Spinal cord (tissue), 10 donors: ENCODE measurements at places on chromosomes 5 and 9. TPM values are rescaled to one million over a fixed set of nuclear protein-coding genes. Genes with fewer than 3 reads are reported as not detected.

Gene HTR1A
- total RNA-seq = 3.2 TPM

Gene AQP3
- 0.50 TPM for total RNA-seq

Gene CNTNAP3B
- 22.4 TPM for total RNA-seq

Gene CDH18
- total RNA-seq = 90.3 TPM

Gene NR2F1-AS1
- total RNA-seq = 71.5 TPM

Gene EIF4EBP3
- total RNA-seq = 4.5 TPM

Gene CDH10
- 12.0 TPM for total RNA-seq

Gene RANBP6
- total RNA-seq = 73.5 TPM

Gene CIZ1
- 18.5 TPM for total RNA-seq

DNA sequence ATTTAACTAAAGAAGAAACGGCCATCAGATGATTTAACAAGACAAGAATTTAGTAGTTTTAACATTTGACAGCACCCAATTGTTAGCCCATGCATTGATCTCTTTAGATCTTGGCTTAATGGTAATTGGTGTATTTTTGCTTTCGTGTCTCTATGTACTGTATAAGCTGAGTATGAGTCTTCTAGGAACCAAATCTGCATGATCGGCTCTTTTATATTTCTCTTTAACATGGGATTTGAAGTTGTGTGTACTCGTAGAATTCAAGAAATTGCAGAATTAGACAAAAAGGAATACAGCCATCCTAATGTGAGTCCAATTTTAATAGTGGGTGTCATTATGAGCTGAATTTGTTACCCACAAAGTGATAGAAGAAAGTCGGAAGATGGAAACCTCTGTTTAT lies 438.9 kb upstream of the WWC1 start:
- no peak for DNase-seq

DNA sequence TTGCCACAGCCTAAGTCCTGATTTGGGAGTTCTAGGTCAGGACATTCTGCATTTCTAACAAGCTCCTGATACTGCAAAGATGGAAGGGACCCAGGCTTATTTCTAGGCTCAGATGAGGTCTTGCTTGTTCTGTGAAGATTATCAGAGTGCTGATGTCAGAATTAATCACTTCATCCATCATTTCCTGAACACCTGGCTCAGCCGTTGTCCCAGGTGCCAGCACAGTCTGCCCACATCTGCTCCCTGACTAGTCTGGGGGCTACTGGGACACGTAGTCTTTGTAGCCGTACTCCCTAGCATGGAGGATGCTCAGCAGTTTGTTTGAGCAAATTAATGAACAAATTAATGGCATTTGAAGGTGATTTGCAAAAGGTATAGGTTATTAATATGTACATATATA lies 17.9 kb upstream of the SPINK4 start:
- no peak for DNase-seq

DNA sequence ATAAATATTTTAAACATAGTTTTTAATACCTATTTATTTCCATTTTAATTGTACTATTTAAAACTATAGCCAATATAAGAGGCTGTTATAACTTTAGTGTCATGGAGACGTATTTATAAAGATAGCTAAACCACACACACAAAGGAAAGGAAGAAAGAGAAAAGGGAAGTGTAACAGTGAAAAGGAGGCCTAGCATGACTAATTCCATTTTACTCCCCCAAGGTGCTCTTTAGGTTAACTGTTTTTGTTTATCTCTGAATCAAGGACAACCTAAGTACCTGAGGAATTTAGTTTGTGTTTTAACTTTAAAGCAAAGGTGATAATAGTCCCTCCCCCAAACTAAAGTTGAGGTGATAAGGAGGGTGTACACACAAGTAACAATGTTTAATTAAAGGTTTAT lies 1188.9 kb upstream of the C9orf72 start:
- DNase-seq = no peak

DNA sequence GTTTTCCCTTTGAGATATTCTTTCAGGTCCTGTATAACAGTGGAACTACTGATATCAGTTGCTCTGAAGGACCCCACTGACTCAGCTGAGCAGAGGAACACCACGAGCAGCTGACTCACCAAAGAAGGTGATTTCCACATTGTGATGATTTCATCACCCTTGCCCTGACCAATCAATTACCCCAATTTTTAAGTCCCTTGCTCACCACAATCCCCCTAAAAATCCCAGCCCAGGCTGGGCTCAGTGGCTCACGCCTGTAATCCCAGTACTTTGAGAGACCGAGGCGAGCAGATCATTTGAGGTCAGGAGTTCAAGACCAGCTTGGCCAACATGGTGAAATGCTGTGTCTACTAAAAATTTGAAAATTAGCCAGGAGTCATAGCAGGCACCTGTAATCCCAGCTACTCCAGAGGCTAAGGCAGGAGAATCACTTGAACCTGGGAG lies 125.3 kb upstream of the ABCA1 start:
- DNase-seq = no peak

GRCh38 chr5:116640236-116640635 lies 65.6 kb upstream of the SEMA6A start:
- no peak for DNase-seq

DNA sequence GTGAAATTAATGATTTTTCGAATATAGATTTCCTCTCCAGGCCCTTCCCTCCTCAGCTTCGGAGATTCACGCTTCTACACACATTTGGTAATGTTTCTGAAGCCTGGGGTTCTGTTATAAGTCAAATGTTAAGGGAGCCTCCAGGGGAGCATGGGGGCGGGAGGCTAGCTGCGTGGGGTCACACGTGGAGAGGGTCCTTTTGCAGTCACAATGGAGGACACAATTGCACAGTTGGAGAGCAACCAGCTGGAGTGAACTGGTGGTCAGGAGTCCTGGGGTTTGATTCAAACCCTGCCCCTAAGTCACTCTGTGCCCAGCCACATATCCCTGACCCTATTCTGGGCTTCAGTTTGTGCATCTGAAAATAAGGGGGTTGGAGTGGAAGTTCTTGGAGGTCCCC lies 481.4 kb downstream of the CDK5RAP2 start:
- DNase-seq = no peak

- DNase-seq = no peak
Observed at GRCh38 chr9:74073897-74074296, 423.2 kb upstream of the RORB start.

DNA sequence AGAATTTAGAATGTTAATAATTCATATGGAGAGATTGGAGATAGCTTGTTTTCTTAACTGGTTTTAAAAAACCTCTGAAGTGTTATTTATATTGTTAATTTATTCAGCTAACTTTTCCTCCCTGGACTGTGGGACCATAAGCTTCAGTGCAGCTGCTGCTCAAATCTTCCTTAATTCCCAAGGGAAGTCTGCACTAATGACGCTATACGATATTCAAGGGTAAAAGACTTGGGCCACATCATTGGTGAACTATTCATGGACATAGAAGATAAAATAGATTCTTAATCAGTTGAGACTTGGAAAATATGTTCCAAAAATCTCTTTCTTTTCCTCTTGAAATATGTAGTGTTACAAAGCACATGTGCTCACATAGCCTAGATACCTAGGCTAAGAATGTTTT lies 31.1 kb upstream of the GAS1 start:
- no peak for DNase-seq

GRCh38 chr9:68847765-68848164 lies 142.7 kb downstream of the PIP5K1B start:
- no peak for DNase-seq

- DNase-seq = no peak
Observed at GRCh38 chr5:67405755-67406154, 209.2 kb upstream of the CD180 start.

DNA sequence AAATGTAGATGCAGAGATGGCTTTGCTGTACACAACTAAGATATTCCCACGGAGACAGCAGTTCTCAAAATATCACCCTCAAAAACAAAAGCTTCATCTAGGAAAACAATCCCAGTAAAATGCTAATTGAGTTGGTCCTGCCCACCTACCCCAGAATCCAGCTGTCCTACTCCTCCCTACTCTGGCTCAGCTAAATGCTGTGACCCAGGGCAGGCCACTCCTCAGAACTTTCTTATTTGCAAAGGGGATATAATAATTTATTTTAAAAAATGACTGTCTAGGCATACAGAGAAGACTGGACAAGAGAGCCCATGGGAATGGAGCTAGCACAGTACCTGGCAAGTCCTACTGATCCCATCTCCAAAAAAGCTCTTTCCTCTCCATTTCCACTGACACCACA lies 162.3 kb downstream of the CRB2 start:
- no peak for DNase-seq

GRCh38 chr9:119052339-119053030 lies 316.8 kb downstream of the BRINP1 start:
- no peak for DNase-seq

DNA sequence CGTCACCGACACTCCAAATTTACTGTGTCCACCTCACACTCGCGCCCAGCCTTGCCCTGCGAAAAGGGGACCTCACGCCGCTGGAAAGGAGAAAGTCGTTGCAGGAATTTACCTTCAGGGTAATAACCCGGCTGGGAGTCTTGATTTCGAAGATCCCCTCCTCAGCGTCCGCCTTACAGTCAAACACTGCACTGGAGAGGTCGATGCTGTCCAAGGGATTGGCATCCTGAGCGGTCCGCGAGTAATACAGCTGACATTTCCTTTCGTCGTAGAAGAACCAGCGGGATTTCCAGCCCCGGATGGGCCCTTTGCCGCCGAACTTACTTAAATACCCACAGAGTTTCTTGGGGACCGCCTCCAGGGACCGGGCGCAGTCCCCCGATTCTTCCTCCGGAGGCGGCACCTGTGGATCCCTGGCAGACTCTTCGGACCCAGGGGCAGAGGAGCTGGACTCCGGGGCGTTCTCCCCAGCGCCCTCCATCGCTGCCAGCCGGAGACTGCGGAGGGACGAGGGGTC lies 330 bp downstream of the TBC1D2 start:
- no peak for DNase-seq

DNA sequence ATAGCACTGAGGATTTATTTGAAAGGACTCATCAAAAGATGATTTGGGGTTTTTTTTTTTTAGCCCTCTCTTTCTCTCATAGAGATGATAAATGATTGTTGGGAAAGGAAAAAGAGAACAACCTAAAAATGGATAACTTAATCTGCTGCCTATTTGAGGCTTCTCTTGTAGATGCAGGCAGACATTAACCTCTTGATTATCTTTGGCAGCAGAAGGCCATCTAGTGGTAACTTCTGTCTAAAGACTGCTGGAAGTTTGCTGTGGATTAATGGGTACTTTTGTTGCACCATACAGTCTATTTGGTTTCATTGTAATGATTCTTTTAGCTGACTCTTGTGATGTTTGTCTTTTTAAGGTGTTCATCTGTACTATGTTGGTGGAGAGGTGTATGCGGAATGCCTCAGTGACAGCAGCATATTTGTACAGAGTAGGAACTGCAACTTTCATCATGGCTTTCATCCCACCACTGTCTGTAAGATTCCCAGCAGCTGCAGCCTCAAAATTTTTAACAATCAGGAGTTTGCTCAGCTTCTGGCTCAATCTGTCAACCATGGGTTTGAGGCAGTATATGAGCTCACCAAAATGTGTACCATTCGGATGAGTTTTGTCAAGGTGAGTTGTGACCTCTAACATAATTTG lies 18.8 kb downstream of the SMIM32 start:
- no peak for DNase-seq

- DNase-seq = no peak
Observed at GRCh38 chr5:180070756-180071530, 616 bp downstream of the RNF130 start.

DNA sequence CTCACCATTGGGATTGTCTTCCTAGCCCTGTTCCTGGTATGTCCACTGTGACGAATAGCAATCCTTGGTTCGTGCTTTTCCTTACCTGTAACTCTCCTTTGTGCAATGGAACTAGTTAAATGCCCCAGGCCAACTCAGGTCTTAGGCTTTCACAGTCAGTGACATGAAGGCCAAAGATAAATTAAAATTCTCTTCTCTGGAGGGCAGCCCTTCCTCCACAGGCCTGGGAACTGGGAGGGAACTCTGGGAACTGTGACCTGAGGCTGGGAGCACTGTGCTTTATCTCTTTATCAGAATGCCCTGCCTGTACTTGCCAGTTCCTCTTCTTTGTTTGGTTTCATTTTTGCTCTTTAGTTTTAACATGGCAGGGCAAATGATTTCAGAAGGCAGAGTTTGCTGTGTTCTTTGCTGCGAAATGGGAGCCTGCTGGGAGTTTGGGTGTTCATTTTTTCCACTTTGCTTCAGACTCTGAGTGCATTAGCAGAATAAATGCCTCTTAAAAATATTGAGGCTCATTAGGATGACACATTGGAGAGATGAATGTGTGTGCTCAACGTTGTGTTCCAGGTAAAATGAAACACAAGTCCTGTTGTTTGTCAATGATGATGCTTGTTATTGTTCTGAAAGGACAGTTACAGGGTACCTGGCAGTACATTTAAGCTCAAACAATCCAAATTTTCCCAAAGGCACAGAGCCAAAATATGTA lies 118.1 kb downstream of the NUDT12 start:
- DNase-seq = no peak

DNA sequence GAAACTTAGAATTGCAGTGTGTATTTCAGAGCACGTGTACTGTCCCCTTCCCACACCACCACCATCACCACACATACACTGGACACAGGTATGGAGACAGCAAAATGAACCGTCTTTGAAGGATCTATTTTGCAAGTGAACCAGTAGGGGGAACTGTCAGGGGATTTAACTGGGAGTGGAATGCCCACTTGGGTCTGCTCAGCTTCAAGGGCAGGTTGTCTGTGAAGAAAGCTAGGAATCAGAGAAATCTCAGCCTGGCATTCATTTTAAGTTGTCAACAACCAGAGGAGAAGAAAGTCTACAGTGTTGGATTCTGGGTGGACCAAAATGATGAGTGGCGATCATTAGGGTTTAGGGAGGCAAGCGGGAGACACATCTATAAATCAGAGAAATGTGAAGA lies 147.0 kb downstream of the DCP2 start:
- no peak for DNase-seq

DNA sequence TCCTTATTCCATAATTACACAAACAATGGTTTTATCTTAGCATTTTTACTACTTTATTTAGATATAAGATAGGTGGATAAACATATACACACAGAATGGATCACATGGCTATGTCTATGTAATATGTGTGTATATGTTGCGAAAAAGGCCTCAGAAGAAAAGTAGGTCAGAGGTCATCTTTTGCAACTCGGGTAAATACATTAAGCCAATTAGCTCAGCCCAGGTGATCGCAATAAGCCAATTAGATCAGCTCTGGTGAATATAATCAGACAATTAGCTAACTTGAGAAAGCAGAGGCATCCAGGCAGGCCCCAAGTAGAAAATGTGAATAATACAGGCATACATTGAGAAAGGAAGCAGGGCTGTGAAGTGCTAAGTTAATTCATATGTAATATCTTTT lies 24.3 kb downstream of the SLCO4C1 start:
- DNase-seq = no peak
